ENCODE measurements at places on chromosomes 7 and 10. TPM values are rescaled to one million over a fixed set of nuclear protein-coding genes. Genes with fewer than 3 reads are reported as not detected.

Gene SFXN2
- total RNA-seq: 14.1 TPM

Gene LFNG
- total RNA-seq: 8.6 TPM

Gene CAMK2B
- total RNA-seq: 2.7 TPM

Gene OR2A1
- total RNA-seq: not detected

Gene WASL
- total RNA-seq: 14.0 TPM

Gene ACBD7
- total RNA-seq: 3.1 TPM

Gene LLCFC1
- not detected for total RNA-seq

All from pulmonary artery endothelial cell (primary cell).